ENCODE measurements at places on chromosomes 13 and 19.

GRCh38 chr19:46449228-46449627 is 20.5 kb upstream of the PNMA8C start:
- DNase-seq, result no peak

- DNase-seq, result no peak
These were observed 71.7 kb downstream of the TSHZ3 start for GRCh38 chr19:31277516-31277915.

GRCh38 chr19:17424743-17425365 is 5.0 kb downstream of the MVB12A start:
- no peak for DNase-seq

GRCh38 chr13:112750570-112750969 is 60.7 kb downstream of the ATP11A start:
- no peak for DNase-seq

DNA sequence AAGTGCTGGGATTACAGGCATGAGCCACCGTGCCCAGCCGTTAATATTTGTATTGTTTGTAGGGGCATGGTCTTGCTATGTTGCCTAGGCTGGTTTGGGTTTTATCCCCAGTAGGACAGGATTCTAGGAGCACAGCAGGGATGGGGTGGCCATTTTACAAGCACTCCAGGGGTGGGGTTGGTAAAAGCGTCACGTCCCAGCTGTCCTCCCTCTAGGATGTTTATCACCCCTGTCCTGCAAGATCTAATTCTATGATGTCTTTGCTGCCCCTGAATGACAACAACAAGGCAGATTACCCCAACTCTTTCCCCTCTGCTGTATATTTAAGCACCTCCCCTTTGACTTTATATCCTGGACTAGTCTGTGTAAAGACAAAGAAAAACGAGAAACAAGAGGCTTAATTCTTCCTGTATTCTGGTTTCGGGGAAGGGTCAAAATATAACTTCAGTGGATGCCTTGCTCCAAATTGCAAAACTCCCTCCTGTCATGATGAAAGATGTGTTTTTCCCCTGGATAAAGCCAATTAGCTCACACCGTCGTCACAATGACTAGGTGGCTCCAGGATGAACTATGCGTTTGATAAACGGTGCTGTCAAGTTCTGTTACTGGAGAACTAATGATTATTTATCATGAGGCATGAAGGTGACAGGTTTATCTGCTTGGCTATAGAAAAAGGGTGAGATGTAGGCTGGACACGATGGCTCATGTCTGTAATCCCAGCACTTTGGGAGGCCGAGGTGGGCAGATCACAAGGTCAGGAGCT is 27.8 kb upstream of the OR1M1 start:
- no peak for DNase-seq

DNA sequence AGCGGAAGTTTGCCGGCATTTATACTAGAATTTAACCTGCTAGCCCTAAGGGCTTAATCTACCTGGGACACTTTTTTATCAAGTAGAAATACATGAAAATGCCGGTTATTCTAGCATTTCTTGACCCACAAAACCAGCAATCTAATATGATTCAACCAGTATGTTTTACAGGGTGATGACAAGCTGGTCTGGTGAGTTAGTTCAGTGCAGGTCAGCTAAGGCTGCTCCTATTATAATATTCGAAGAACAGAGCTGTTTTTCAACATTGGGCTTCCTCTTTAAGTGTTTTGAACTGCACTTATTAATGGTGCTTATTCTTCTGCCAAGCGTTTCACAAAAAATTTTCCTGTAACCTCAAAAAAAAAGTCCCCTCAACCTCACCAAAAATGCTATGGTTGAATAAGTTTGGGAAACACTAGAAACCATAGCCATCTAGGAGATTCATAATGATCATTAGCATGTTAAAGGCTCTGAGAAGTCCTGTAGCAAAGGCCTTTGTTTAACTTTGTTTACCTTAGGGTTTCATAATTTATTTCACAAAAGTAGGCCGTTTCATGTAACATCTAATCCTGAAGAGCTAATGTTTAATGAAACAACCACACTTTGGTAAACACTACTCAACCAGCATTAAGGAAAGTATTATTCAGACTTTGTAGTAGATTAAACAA is 526.6 kb downstream of the KLF12 start:
- no peak for DNase-seq

- DNase-seq, result no peak
These were observed 44.2 kb downstream of the WASF3 start for GRCh38 chr13:26601669-26602068.

- DNase-seq, result no peak
These were observed 1.3 kb downstream of the RGS9BP start for GRCh38 chr19:32676895-32677359.

- no peak for DNase-seq
These were observed 44.5 kb downstream of the CERS4 start for GRCh38 chr19:8253678-8254077.

DNA sequence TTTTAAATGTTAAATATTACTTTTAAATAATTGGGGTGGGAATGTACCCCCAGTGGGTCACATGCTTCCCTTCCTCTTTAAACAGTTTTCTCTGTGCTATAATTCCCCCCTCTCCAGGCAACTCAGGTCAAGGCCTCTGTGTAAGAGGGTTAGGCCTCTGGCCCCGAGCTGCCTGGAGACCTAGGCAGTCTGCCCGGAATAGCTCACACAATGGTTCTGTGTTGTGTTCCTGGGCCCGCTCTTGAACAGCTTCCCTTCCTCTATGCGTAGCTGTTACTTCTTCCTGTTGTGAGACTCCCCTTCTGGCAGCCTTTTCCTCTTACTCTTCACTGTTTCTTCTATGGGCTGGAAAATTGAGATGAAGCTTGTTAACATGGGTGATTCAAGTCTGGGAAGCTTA is 14.8 kb upstream of the ZNF492 start:
- no peak for DNase-seq

DNA sequence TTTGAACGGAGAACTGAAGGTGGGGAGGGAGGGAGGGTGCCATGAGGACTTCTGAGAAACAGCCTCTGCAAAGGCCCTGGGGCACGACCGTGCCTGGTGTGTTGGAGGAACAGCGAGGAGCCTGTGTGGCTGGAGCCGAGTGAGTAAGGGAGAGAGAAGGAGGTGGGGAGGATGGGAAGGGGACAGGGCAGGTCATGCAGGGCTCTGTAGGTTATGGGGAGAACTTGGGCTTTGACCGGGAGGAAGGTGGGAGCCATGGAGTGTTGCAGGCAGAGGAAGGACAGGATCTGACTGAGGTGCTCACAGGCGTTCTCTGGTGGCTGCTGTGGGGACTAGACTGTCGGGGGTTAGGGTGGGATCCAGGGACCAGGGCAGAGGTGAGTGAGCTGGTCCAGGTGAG is 6.7 kb downstream of the MPND start:
- DNase-seq, result no peak

DNA sequence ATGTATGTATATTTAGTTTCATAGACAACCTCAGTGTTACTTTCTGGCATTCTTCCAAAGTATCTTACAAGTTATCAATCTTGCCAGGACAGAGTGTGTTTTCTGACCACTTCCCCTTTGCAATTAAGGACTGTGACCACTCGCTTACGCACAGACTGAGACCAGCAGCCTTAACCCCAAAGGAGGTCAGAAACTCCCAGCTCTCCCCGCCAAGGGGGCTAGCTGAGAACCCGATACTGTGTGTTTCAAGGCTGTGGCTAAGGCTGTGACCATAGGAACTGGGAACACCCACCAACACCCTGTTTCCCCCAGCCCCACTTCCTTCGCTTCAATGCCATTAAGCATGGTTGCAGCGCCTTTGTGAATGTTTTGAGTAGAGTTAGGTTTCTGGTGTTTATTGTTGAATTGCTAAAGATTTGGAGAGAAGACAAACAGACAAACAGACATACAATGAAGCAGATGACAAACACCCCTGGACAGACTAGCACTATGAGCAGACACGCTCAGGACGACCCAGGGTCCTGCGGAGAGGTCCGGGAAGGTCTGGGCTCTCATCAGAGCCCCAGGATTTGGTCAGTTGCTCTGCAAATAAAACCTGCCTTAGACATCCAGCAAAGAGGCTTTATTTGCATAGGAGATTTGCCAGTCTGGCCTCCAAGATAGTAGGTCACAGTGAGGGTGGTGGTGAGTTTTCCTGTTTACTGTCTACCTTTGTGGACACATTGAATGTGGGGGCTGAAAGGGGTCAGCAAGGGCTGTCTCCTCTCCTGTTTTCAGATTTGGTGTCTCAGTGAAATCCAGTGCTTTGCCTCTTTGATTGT is 25.0 kb upstream of the TNFSF11 start:
- DNase-seq, result no peak

DNA sequence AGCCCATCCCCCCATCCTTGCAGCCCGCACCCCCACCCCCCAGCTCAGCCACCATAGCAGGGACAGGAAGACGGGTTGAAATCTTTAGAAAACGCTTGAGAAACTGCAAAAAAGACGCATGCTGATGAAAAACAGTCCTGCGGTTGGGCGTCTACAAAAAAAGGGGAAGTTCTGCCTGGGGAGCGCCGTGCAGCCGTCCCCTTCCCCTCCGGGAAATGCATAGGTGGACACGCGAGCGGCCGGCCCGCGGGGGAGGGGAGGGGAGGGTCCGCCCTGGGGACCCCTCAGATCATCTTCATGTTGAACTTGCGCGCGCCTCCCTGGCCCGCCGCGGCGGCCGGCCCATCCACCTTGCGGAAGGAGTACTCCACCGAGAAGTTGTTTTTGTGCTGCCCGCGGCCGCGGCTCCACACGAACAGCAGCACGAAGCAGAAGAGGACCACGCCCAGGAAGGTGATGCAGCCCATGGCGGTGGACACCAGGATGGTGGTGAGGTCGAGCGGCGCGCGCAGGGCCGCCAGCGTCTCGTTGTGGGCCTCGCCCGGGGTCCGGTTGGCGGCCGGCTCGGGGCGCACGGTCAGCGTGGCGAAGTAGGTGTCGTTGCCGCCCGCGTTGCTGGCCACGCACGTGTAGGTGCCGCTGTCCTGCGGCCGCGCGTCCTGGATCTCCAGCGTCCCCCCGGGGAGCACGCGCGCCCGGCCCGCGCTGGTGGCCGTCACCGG is 7.9 kb upstream of the PEAK3 start:
- DNase-seq, result no peak

DNA sequence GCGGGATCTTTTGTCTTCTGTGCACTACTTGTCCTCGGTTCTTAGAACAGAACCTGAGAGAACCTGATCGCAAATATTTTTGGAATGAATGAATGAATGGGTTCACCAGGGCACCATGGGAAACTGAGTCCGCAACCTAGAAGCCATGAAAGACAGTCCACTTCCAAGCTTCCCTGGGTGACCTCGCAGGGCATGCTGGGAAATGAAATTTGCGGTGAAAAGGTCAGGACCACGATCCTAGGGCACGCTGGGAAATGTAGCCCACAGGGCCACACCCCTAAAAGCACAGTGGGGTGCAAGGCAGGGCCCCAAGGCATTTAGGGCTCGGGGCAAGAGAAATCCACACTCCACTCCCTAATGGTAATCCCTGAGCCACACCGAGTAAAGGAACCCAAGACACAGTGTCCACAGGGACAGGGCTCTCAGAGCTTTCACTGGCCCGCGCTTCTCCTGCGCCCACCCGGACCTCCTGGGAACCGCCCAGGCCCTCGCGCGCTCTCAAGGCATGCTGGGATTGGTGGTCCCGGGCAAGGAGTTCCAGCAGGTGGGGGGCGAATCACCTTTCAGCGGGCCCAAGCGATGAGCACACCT is 1.1 kb upstream of the PPP1R12C start:
- DNase-seq, result no peak

- no peak for DNase-seq
These were observed 156.2 kb downstream of the PCCA start for GRCh38 chr13:100245104-100245503.

- no peak for DNase-seq
These were observed 27.5 kb downstream of the ZNF266 start for GRCh38 chr19:9407827-9408226.

GRCh38 chr13:109465148-109465547 is 321.2 kb downstream of the IRS2 start:
- DNase-seq, result no peak

DNA sequence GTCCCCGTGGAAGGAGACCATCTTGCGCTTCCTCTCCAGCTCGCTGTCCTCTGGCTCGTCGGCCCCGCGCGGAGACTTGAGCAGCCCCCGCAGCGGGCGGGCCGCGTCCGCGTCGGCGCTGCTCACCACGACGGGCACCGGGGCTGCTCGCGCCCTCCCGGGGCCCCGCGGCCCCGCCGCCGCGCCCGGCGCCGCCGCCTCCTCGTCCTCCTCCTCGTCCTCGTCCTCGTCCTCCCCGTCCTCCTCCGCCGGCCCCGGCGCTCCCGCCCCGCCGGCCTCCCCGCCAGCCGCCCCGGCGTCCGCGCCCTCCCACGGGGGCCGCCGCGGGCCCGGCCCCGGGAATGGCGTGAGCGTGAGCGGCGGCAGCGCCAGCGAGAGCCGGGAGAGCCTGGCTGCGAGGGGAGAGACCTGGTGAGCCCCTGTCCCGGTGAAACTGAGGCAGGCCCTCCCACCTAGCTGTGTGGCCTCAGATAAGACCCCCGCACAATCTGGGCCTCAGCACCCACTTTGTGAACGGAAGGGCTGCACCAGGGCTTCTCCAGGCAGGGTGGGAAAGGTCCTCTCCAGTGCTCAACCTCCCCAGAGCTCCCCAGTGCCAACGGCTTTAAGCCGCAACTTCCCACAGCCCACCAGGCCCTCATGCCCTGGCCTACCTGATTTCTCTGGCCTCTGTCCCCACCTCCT is 17.8 kb downstream of the LMTK3 start:
- DNase-seq, result no peak

- no peak for DNase-seq
These were observed 46.4 kb downstream of the GGACT start for GRCh38 chr13:100541897-100542825.

DNA sequence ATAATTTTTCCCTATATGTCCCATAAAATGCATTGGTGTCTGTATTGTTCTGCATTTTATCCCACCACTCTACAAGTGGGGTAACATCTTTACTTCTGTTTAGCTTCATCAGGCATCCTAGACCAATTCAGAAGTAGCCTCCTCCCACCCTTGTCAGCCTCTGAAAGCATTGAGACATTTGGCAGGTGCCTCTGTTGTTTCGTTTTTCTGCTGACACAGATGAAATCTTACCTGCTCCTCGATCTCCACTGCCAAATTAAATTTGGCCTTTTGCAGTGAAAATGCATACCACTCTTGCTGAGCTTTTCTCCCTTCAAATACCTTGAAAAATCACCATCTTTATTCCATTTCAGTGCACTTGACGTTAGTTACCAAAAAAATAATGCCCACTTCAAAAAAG is 83.5 kb upstream of the STARD13 start:
- DNase-seq, result no peak

GRCh38 chr19:18046059-18046718 is 38.2 kb downstream of the ARRDC2 start:
- no peak for DNase-seq

GRCh38 chr19:38093587-38093986 is 130.4 kb downstream of the DPF1 start:
- DNase-seq, result no peak

DNA sequence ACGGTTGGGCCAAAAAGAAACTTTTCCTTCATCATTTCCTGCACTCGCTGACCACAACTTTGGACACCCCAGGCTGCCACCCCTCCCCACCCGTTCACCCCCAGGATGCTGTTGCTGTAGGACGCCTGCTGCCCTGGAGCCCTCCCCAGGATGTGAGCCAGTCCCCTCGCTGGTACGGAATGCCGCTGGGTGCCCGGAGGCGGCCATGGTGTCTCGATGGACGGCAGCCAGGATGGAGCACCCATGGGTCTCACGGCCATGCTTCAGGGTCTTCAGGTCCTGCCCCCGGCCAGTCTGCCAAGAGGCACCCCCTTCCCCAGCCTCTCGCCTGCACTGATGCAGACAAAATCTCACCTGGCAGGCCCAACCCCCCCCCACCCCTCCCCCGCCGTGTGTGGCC is 15.4 kb upstream of the CSNK1G2 start:
- DNase-seq, result no peak

- no peak for DNase-seq
These were observed 60.1 kb downstream of the DACH1 start for GRCh38 chr13:71806886-71807285.

All from esophagus squamous epithelium (tissue), 5 donors.